ENCODE measurements at places on chromosomes 5 and 9. TPM values are rescaled to one million over a fixed set of nuclear protein-coding genes. Genes with fewer than 3 reads are reported as not detected.

Gene ENTPD2
- total RNA-seq = not detected

Gene PHF24
- 0.39 TPM for total RNA-seq

Gene DMAC1
- total RNA-seq = 12.8 TPM

Gene CCL27
- total RNA-seq = not detected

Gene TMEM232
- total RNA-seq = 4.3 TPM

Gene SLC34A3
- 0.11 TPM for total RNA-seq

Gene TBCA
- total RNA-seq = 55.4 TPM

Gene ZNG1C
- 23.9 TPM for total RNA-seq

Gene DDX46
- total RNA-seq = 19.2 TPM

Gene SPATA31D4
- total RNA-seq = not detected

Gene RAB3C
- under 0.01 TPM for total RNA-seq

Gene NR2F1
- 1.6 TPM for total RNA-seq

Gene GADD45G
- 51.4 TPM for total RNA-seq

Gene MEF2C
- 0.22 TPM for total RNA-seq

Gene BARHL1
- not detected for total RNA-seq

Gene TEK
- total RNA-seq = 2.4 TPM

Gene ZDHHC21
- total RNA-seq = 4.7 TPM

Gene OGN
- not detected for total RNA-seq

Gene INSL4
- total RNA-seq = not detected

Gene STKLD1
- total RNA-seq = 2.7 TPM

Gene ARL14EPL
- total RNA-seq = not detected

Gene SIT1
- not detected for total RNA-seq

Gene ZBTB6
- total RNA-seq = 16.2 TPM

Gene GALNT10
- 103 TPM for total RNA-seq

Gene PARP8
- 27.7 TPM for total RNA-seq

Gene CMYA5
- 2.0 TPM for total RNA-seq

Gene PCDHB5
- 0.54 TPM for total RNA-seq

Gene WNT8A
- not detected for total RNA-seq

Gene KIF12
- not detected for total RNA-seq

Gene PROB1
- total RNA-seq = 1.2 TPM

Gene IL4
- total RNA-seq = not detected

Gene CCIN
- total RNA-seq = 3.7 TPM
